ENCODE measurements at places on chromosomes 12 and 14.

- DNase-seq: no peak
Observed at GRCh38 chr12:4506870-4507269, 31.8 kb upstream of the RAD51AP1 start.

GRCh38 chr14:101199028-101199770 is 295.7 kb upstream of the RTL1 start:
- no peak for DNase-seq

- no peak for DNase-seq
Observed at GRCh38 chr12:47762850-47763465, 4.3 kb upstream of the RAPGEF3 start.

DNA sequence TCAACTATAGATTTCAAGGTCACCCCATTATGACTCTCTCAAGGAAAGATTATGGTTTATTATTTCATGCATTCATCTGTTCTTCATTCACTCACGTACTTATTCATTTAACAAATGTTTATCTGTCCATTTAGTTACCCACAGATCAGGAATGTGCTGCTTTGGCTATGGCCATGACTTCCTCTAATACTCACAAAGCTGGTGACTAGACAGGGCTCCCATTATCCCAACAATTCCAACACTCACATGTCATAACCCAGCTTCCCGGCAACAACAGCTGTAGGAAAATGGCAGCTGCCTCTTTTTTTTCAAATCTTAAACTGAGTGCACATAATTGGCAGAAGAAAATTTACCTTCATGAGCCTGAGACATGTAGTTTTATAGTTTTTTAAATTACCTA is 190.8 kb upstream of the CCDC196 start:
- DNase-seq: no peak

DNA sequence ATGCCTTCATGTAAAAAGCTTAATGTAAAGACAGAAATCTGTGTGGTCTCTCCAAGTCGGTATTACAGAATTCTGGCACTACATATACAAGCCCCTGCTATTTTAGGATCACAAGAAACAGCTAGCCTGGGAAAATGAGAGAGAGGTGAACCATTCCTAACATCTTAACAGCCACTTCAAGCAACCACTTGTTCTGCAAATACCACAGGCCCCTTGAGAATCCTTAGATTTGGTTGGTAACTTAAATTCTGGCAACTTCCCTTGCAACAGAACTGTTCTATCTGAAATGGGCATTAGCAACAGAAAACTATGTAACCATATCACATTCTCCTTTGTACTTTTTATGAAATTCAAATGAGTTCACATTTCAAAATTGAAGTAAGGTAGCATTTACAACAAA is 68.5 kb downstream of the SPPL3 start:
- no peak for DNase-seq

DNA sequence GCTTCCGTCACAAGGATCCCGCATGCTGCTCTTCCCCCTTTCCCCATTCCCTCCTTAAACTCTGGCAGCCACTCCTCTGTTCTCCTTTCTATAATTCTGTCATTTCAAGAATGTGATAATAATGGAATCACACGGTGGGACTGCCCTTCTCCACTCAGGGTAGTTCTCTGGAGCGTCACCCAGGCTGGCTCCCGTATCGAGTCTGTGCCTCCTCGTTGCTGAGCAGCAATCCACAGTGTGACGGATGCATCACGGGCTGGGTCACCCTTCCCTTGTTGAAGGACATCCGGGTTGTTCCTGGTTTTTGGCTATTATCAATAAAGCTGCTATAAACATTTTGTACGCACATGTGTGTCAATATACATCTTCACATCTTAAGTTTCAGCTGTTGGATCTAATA is 5.7 kb upstream of the SYNE3 start:
- no peak for DNase-seq

DNA sequence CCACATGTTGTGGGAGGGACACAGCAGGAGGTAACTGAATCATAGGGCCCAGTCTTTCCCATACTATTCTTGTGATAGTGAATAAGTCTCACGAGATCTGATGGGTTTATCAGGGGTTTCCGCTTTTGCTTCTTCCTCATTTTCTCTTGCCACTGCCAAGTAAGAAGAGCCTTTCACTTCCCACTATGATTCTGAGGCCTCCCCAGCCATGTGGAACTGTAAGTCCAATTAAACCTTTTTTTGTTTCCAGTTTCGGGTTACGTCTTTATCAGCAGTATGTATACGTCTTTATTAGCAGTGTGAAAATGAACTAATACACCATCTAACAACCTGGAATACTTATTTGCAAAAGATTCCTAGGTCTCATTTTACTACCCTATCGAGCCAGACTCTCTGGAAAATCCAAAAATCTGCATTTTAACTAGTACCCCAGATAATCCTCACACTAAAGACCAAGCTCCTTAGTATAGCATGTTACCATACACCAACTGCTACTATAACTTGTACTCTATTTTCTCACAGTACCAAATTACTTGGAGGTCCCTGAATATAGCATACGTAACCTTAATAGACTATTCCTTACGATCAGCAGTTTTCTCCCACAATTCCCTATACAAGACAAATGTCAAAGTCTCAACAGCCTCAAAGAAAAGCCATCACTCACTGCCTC is 11.5 kb downstream of the GTF2A1 start:
- DNase-seq: no peak

- DNase-seq: no peak
Observed at GRCh38 chr14:97377550-97377949, 580.4 kb downstream of the VRK1 start.

DNA sequence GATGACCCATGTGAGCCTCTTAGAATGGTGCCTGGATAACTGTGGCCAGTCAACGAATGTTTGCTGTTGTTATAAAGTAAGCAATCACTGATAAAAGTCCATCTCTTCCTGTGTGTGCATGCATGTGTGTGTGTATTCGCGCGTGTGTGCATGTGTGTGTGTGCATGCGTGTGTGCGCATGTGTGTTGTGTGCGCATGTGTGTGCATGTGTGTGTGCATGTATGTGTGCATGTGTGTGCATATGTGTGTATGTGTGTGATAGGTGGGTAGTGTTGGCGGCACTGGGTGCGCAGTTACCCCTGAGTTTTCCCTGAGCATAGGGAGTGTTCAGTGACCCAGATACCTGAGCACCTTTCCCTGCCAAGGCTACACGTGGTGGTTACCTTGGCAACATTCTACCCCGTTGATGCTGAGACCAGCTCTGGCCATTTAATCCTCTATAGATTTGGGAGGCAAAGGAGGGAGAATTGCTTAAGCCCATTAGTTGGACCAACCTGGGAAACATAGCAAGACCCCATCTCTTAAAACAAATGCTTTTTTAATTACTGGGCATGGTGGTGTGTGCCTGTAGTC is 137.8 kb downstream of the SLC15A4 start:
- DNase-seq: no peak

DNA sequence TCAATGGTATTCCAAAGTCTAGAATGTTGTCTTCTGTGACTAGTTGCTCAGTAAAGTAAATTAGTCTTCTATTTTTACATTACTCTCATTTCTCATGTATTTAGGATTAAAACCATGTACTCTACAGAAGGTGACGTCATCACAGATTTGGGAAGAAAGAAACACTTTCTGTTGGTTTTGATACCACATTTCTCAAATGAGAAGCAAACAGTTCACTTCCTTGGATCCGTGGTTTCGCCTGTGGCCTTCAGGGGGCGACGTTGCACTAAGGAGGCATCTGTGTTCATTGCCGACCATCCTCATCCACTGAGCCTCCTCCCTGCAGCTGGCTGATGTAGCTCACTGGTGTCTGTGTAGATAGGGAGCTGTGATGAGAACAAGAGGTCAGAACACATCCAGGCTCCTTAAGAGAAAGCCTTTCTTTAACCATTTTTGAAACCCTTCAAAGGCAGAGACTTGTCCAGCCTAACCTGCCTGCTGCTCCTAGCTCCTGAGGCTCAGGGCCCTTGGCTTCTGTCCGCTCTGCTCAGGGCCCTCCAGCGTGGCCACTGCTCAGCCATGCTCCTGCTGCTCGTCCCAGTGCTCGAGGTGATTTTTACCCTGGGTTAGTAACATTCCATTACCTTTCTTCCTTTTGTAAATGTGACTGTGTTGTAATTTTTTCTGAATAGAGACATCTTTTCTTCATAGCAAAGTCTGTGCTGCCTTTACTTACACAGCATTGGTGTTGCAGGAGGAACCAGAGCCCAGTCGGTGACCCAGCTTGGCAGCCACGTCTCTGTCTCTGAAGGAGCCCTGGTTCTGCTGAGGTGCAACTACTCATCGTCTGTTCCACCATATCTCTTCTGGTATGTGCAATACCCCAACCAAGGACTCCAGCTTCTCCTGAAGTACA is 220.6 kb upstream of the OR4E1 start:
- peak; percentile 23 for DNase-seq

DNA sequence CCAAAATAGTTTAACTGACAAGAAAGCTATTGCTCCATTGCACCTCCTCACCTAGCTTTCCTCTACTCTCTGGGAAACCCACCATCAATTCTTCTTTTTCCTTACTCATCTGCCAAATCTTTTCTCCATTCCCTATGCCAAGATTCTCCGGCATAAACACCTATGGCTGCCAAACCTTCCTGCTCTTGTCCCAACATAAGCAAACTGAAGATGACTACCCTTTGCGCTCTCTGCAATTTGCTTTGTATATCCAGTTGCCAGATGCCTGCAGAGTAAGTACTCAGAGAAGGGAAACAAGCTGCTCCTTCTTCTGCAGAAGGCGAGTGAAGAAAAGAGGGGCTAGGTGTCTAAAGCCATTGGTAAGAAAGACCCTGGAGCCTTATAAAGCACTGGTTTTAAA is 11.5 kb downstream of the PTGER2 start:
- no peak for DNase-seq

DNA sequence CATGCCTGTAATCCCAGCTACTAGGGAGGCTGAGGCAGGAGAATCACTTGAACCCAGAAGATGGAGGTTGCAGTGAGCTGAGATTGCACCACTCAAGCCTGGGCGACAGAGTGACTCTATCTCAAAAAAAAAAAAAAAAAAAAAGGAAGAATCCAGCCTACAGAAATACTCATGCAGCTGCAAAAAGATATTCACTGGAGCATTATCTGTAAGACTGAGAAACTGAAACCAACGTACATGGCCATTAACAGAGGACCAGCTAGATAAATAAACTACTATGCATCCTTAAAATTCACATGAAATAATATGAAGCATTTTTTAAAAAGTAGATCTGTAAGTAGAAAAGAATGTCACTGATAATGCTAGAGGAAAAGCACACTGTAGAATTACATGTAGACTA is 3.5 kb downstream of the SLC7A7 start:
- DNase-seq: no peak

- DNase-seq: no peak
Observed at GRCh38 chr14:57641776-57642175, 148.1 kb upstream of the CCDC198 start.

- DNase-seq: no peak
Observed at GRCh38 chr14:94089479-94089878, 8.4 kb downstream of the IFI27L1 start.

DNA sequence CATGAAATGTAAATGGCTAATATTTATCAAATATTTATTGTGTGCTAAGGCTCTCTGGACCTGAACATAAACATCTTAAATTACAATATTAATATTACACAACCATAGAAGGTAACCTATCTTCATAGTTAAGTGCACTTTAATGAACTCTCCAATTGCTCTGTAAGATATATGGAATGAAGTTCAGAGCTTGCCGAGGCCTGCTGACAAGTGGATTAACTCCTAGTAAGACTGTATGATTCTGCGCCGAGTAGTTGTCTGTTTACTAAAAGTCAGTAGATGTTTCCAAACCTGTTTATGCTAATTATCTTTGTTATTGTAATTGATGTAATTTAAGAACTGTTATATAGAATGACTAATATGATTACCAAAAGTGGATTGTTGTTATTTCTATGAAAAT is 77.2 kb downstream of the PTPRR start:
- no peak for DNase-seq

GRCh38 chr12:4477129-4477528 is 31.5 kb upstream of the FGF6 start:
- DNase-seq: no peak

- DNase-seq: no peak
Observed at GRCh38 chr12:51953864-51954263, 2.4 kb downstream of the ACVR1B start.

DNA sequence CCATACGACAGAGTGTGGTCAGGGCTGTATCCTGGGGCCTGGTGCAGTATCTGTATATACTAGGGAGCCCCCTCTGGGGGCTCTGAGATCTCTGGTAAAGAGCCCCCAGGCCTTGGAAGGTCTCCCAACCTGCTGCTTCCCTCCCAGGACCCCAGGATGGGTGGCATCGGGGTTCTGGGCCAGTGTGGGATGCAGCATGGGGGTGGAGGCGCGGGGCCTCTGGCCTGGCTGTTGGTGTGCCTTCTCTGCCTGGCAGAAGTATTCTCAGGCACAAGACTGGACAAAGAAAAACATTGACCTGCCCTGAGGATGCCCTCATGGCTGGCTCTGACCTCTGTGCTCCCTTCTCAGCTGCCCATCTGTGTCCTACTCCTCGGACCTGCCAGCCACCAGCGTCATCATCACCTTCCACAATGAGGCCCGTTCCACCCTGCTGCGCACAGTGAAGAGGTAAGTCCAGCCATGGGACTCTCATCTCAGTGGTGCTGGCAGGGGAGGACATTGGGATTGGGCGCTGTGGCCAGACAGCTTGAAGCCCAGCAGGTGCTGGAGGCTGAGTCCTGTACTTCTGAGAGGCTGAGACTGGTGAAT is 64.5 kb downstream of the GALNT16 start:
- DNase-seq: no peak

DNA sequence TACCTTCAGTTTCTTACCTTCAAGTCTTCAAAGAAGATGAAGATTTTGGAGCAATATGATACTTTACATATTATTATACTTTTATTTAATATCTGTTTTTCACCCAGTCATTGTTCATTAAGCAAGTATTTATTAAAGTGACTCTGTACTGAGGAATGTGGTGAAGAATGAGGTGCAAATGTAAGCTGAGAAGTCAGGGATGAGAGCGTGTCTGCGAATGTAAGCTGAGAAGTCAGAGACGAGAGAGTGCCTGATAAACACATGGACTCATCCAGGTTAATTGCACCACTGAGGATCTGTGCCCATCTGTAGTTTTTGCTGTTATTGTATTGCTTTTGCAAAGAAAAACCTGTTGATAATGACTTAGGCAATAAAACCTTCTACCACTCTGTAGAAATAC is 211.9 kb upstream of the FAR2 start:
- DNase-seq: peak; percentile 41

DNA sequence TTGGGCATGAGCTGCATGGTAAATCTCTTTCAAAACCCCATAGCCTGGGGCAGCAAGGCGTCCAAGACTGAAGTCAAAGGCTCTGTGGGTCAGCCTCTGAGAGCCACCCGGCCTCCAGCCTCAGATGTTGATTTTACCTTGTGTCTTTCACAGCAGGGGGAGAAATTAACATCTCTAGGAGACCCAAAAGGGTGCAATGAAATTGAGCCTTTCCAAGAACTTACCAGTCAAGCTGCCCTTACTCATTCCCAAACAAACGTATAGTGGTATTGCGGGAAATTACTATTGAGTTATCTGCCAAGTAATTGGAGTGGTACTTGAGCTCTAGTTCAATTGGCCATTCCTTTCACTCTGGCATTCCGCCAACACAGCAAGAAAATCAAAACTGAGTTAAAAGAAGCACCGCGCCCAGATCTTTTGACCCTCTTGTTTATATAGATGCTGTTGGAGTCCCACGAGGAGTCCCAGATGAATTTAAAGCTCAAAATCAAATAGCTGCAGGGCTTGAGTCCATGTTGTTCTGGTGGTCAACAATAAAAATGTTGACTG is 380.7 kb upstream of the SYT1 start:
- no peak for DNase-seq
